ENCODE measurements at places on chromosomes 4 and X. TPM values are rescaled to one million over a fixed set of nuclear protein-coding genes. Genes with fewer than 3 reads are reported as not detected.

GRCh38 chr4:168488869-168489274 lies 8.0 kb upstream of the PALLD start:
- DNase-seq: no peak

GRCh38 chrX:40853004-40853815 lies 117.9 kb upstream of the MED14 start:
- no peak for DNase-seq

Gene KCNE5
- polyA plus RNA-seq: 4.9 TPM

Gene GPR143
- polyA plus RNA-seq: 14.2 TPM

DNA sequence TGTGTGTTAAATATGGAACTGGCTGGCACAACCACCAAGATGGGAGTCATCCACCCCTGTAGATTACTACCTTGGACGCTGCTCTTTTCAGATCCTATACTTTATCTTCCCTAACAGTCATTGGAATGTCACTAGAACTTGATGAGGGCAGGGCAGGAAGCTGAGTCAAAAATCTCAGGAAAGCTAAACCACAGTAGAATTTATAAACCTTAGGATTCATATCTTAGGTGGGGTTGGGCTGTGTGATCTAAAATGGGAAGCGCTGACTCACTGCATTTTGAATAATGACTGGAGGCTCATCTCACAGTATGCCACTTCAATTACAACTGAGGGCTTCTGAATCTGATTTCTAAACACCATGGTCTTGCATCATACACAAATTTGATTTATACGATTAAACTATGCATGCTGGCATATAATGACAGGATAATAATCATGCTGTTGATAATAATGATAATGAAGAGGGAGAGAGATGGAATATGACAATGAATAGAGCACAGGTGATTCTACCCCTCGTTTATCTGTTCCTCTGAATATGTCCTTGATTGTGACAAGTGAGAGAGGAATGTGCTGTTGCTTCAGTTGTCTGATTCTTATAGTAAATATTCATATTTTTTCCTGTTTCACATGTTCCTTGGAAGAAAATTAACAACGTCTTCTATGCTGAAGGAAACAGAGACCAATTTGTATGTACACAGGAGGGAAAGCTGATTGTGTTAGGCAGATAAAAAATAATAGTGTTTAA lies 270.3 kb upstream of the HS3ST1 start:
- DNase-seq: no peak

- no peak for DNase-seq
Measured at GRCh38 chr4:42708625-42709024, 51.7 kb upstream of the ATP8A1 start.

DNA sequence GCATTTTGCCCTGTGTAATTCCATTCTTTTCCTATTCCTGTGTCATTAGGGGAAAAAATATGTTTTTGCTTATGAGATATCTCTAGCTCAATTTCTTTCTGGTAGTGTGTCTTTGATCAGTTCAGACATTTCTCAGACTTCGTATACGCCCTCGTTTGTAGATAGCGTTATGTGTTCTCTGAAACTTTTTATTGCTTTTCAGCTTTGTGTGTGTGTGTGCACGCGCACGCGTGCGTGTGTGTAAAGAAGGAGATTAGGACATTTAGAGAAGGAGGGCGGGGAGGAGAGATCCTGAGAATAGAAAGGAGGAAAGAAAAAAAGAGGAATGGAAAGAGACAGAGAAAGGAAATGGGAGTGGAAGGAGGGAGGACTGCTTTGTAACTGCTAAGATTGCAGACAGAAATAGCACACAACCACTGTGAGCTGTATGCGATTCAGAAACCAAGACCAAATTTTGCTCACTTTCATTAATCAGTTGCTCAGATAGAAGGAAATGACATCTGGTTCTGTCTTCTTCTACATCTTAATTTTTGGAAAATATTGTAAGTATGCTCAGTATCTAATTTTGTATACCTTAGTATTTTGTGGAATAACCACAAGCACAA lies at the start of gene RXFP1:
RXFP1 (plus strand) TSS at position 399 of the 605 bp plus-strand sequence; CDS start at position 494, 95 bp downstream.
- DNase-seq: no peak

Gene RRH
- polyA plus RNA-seq: 0.65 TPM

DNA sequence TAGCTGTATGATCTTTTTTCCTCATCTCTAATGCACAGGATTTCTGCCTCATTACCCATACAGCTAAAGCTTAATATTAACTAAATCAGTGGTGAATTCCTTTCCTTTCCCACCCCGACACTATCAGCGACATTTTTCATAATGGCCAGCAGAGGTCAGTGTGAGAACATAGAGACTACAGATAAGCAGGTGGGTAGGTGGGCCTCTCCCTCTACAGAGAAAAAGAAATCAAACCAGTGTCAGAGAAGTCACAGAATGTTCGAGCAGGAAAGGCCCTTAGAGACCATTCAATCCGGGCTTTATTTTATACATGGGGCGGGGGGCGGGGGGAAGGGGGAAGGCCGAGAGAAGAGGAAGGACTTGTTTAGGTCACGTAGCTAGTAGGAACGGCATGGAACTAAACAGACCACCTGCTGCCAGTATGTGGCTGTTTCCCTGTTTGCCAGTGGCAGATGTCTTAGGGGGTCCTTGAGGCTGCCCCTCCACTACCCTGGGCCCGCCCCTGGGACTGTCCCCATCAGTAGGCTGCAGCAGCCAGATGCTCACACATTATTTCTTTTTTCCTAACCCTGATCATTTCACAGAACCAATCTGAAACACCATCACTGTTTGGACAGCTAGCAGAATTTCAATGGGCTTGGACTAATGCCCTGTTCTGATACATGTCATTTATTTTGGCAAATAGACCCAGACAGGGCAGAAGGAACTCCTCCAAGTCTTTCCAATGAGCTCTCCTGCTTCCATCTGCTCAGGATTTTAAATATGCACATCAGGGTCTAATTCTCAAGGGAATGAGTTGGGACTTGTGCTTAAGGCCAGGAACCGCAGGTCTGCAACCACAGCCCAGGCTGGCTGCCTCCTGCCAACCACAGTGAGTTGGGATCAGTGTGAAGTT lies 133.4 kb downstream of the ATG4A start:
- peak; percentile 61 for DNase-seq

Gene TLR2
- polyA plus RNA-seq: 6.5 TPM

DNA sequence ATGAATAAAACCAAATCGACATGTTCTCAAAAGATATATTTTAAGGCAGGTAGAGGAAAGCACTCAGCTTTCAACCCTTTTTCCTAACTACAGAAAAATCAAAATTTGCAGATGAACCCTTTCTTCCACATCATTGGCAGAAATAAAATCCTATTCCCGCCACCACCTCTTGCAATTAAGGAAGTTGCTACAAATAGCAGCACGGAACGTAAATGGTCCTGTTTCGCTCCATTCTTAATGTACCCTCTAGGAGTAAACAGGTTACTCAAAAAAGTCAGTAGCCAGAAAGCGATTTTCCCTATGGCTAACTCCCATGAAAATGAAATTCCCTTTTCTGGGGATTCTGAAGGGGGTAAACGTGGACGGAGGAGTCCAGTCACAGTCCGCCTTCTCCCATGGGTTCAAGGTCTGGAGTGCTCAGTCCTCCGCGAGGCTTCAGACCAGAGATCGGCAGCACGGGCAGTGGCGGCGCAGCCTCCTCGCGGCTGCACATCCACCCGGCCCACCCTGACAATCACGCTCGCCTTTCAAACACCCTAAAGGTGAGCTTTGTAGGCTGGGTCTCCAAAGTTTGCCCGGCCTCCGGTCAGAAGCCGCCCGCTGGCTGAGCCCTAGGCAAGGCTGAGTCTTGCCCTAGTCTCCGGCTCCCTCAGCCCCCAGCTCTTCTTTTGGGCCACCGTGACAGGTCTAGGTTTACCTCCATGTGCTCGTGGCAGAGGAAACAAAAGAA lies 1.8 kb downstream of the ATP11C start:
- no peak for DNase-seq

Gene COL4A5
- 135 TPM for polyA plus RNA-seq

DNA sequence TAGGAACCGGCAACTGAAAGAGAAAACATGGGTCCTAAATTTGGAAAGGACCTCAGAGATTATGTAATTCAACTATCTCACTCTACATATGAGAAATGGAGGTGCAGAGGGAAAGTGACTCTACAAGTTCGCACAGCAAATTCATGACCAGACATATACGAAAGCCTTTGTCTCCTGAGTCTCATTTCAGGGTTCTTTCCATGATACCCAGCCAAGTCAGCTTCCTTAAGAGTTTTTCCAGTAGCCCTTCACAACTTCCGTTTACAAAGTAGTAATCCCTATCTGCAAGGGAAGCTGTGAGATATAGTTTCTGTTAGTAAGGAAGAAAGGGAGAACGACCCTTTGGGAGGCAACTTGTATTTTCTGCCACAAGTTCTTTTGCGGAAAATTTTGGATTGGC lies 110.6 kb downstream of the TEX13A start:
- no peak for DNase-seq

DNA sequence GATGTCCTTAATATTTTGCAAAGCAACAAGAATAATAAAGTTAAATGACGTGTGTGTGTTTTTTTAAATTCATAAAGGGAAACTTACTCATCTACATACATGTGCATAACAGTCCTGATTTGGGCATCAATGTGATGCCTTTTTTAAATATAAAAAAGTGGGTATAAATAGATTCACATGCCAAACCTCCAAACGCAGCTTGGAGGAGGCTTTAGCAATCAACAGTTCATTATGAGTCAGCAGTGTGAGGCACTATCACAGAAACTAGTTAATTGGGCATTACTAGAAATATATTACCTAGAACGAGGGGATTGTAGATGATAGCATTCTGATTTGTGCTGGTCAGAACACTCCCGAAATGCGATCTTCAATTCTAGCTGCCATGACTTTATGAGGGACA lies 115.1 kb downstream of the HS6ST2 start:
- DNase-seq: no peak

DNA sequence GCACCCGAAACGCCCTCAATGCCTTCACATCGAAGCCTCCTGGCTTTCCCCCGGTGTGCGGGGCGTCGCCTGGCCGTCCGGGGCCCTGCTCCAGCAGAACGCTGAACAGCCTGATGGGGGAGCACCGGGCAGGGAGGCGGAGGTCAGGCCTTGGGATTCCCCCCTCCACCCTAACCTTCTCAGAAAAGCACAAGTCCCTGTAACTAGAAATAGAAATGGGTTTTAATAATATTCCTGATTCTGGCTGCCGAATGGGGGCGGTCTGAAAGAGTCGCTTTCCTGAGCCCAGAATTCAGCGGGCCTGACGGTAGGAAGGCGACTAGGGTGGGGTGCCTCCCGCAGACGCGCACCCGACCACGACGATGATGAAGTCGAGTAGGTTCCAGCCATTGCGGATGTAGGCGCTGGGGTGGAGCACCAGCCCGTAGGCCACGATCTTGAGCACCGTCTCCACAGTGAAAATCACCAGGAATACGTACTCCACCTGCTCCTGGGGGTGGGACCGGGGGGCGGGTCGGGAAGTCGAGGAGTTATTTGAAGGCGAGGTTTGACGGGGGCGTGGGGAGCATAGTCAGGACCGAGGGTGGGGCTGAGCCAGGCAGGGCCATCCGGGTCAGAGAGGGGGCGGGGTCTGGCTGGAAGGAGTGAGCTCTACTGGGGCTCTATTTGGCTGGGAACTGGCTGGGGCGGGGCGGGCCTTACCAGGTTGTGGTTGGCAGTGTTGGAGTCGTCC lies 2.5 kb downstream of the CACNA1F start:
- DNase-seq: no peak

DNA sequence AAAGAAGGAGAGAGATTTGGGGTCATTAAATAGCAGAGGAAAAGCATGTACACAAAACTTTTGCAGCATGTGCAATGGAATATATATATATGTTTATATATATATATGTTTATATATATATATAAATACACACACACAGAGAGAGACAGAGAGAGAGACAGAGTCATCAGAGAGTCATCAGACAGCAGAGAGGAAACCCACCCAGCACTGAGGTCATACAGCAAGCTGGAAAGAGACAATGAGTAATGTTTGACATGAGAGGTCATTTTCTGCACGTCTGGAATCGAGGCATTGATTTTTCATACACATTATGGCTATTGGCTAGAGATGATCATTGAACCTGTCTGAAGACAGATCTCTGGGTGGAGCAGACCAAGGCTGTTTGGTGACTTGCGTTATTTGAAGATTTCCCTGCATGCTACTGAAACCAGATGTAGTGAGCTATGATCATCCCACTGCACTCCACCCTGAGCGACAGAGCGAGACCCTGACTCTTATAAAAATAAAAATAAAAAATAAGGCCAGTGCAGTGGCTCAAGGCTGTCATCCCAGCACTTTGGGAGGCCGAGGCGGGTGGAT lies 48.8 kb upstream of the SHOX start:
- no peak for DNase-seq

DNA sequence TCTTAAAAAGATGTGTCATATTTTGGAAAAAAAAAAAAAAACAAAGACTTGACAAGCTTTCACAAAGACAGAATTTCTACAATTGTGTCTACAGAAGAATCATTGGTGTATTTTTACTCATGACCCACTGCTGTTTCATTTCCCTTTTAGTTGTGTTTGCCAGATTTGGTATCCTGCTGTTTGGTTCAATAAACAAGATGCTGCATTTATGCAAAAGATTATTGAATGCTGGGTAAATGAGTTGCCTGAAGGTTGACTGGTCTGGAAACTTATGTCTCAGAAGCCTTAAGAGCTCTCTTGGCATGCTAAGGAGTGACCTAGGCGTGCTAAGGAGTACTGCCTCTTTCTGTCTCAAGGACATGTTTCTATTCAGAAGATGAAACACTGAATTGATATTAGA lies 64.9 kb upstream of the NPY2R start:
- DNase-seq: no peak

DNA sequence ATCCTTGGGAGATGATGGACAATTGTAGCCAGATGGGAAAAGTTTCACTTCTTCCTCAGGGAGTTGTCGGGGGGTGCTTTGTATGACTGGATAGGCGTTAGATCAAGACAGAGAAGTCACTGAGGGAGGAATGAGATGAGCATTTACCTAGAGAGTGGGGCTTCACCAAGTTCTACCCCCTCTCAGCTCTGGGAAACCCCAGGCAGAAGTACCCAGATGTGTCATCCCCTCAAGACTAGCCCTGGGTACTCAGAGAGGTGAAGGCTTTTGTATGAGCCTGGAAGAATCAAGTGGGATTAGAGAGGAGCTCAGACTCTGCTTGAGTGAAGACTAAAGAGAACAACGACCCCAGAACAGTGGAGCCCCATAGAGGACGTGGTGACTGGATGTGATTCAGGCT lies 1.9 kb downstream of the MAGEB1 start:
- no peak for DNase-seq

Gene MAP3K15
- polyA plus RNA-seq: 4.2 TPM

DNA sequence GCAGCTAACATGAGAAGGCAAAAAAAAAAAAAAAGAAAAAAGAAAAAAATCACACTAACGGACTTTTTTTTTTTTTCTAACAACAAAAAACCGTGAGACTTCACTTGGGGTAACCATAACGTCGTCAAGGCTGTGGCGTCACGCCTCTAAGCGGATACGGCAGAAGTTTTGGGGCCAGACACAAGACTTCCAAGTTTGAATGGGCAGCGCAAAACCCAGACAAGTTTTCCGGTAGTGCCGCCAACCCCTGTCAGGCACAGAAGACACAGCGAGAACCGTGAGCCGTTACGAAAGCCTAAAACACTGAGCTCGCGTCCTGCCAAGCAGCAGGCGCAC lies 556 bp upstream of the SMARCA5 start:
- DNase-seq: no peak

GRCh38 chr4:145183023-145183422 lies 2.6 kb upstream of the OTUD4 start:
- DNase-seq: no peak

Gene GPR119
- polyA plus RNA-seq: not detected

Data from right renal cortex interstitium (tissue), 3 donors.